Stimulated activated CD4-positive, alpha-beta T cell treated with anti-CD3 and anti-CD28 coated beads, Interleukin-15, amount 100 ng/mL, for 1 hour (primary cell): ENCODE measurements at places on chromosomes 6 and 20.

DNA sequence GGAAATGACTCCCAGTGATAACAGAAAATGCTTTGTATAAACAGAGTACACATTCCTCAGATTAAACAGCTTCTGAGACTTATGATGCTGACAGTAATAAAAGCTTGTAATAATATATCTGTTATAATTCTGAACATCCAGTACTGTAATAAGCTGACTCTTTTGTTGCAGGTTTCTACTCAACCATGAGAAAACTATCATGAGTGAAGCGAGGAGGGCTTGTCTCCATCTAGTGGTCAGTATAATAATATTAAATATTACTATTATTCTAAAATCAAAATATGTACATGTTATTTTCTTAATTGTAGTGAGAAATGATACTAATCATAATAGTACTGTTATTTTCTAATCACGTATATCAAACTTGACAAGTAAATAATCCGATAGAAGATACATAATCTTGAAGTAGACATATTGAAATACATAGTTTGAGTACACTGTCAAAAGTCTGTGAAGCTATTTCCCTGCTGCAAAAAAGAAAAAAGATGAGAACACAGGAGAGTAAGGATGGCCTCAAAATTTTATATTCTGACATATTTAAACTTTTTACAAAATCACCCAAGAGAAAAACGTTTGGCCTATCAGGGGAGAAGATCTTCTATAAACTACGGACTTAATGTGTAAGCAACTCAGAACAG is 183.1 kb downstream of the MOXD1 start:
- DNase-seq = no peak

- DNase-seq = no peak
Measured at GRCh38 chr6:145483191-145483996, 251.9 kb downstream of the EPM2A start.

DNA sequence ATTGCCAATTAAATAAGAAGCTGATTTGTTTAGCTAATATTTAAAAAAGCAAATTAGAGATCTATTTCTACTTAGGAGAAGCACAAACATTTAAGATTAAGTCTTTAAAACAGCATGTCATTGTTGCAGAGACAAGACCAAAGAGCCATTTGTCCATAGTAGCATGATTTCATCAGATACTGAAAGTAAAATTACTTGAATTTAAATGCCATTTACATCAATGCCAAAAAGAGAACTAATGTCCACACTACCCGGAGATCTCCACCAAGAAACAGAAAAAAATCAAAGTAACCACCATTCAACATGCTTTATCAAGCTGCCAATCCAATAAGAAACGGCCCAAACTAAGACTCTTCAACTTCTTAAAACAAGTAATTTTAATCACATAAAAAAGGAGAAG is 15.7 kb downstream of the AURKA start:
- no peak for DNase-seq

DNA sequence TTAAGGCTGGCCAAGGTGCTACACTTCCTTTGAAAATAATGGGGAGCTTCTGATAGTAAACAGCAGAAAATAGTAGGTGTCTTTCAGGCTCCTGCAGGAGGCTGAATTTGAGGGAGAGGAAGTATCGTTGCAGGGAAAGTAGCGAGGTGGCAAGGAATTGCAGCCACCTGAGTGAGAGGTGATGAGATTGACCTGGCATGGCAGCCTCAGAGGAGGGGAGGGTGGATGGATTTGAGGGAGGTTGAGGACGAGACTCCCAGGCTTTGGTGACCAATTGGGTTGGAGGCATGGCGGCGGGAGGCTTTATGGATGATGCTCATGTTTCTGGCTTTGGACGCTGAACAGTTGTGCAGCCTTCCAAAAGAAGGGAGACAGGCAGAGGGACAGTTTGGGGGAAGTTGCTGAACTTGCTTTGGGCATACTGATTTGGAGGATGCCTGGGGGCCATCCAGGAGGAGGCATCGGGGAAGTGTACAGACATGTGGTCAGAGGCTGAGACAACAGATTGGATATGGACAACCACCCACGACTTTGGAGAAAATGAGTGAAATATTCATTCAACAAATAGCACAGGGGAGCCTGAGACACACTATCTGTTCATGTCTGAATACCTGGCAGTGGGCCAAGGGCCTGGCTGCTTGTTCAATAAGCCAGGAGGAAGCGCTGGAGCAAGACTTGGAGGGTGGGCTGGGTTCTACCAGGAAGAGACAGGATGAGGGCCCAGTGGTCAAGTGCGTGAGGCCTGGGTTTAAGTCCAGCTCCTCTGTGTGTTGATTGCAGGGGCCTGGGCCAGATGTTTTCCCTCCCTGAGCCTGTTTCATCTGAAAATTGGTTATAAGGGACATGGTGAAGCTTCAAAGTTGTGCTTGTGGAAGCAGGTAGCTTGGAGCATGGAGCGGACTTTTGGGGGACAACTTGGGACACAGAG is 113.2 kb downstream of the CEBPB start:
- no peak for DNase-seq

GRCh38 chr20:63736893-63737694 is 630 bp downstream of the LIME1 start:
- DNase-seq = no peak

DNA sequence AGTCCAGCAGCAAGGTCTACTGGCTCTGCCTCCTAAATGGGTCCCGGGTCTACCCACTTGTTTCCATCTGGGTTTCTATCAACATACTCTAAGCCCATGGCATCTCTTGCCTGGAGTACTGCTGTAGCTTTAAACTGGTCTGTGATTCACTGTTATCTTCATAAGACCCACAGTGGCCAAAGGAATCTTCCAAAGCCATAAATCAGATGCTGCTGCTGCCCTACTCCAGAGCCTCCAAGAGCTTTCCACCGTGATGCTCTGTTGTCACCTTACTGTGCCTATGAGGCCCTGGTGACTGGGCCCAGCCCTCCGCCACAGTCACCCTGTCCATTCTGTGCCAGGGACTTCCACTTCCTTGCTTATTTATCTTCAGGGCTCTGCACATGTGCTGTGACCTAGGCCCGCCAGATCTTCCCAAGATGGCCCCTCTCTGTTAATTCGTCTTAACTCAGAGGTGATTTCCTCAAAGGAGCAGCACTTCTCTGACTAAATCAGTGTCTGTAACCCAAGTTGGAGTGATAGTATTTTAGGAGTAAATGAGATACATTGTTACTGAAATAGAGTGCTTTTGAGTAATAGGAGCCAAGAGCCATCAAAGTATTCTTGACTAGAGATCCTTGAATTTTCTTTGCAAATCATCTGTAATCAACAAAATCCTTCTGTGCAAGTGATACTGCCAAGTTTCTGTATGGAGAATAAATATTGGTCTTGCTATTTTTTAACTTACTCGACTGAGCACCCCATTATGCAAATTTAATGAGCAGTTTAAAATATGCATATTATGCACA is 102.5 kb downstream of the PPP1R14C start:
- DNase-seq = no peak

DNA sequence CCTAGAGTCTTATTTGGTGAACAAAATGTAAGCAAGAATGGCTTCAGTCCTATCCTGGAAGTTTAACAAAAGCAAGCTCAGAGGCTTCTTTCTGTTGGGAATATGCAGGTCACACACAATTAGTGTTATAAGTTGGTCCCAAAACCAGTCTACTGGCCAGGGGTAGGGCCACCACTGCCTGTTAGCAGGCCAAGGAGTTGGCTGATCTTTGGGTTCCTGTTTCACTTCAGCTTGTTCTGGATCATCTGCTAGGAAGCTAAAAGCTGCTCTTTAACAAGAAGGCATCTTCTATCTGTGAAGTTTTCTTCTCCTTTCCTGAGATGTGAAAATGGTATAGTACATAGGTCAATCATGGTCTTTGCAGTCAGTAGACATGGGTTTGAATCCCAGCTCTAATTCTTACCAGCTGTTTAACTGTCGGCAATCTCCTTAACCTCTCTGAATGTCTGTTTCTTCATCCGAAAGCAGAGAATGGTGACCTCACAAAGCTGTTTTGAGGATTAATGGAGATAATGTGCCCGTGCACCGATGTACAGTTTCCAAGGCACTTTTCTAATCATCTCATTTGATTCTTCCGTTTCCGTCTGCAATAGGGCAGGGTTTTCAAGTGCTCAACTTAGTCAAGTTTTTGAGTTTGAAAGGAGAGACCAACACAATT is 271.2 kb upstream of the TAB2 start:
- DNase-seq = no peak

DNA sequence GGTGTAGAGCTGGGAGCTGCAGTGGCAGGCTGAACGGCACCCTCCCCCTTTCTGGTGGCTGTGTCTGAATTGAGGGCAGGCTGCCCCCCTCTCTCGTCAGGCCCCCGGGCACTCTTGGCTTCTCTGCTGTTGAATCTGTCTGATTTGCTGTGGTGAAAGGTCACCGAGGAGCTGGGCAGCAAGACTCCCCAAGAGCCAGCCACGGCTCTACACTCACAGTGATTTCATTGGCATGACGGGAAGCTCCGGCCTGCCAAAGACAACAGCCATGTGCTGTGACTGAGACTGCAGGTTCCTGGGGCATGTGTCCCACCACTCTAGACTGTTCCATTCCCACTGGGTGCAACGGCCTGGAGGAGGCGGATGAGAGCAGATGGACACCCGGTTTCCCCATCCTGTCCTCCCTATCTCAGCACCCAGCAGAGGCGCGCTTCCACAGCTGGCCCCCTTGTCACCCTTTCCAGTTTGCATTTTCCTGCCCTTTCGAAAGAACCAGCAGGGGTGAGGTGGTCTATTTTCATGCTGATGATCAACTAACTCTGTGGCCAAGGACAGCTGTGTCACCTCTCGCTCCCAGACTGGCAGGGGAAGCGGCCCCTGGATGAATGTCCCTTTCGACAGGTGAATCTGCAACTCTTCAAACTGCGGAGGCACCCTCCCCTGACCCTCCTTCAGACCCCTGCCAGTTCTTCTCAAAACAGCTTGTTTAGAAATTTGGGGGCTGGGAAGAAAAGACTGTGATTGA is 2.2 kb downstream of the APCDD1L start:
- DNase-seq = no peak
